ENCODE measurements at places on chromosomes 2 and 18. TPM values are rescaled to one million over a fixed set of nuclear protein-coding genes. Genes with fewer than 3 reads are reported as not detected.

DNA sequence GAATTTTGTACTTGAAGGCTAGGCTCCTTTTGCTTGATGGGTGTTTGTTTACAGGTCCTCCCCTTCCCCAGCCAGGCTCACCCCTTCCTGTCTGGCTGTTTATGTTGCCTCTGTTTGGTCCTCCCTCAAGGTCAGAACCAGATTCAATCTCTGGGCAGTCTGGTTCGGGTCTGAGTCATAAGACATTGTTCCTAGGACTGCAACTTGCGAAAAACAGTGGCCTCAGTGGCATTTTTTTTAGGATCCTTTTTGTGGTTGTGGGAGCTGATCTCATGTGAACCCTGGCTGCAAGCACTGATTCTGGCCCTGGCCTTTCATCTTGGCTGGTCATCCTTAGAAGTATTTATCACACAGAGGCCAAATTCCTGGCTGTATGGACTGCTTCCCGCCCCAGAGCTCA lies 370.4 kb downstream of the CLIP4 start:
- DNase-seq, result no peak
- no peak overlapping the region for H3K27ac ChIP-seq
- H3K4me1 ChIP-seq, result no peaks in the 10 kb centered on the region
- no peaks in the 10 kb centered on the region for H3K36me3 ChIP-seq
- H3K27me3 ChIP-seq, result no peaks in the 10 kb centered on the region

GRCh38 chr2:191675807-191676721 lies 1.9 kb upstream of the NABP1 start:
- H3K27me3 ChIP-seq, result no peaks in the 10 kb centered on the region
- H3K4me1 ChIP-seq, result peaks cover 10% of the 10 kb centered on the region
- no peaks in the 10 kb centered on the region for H3K36me3 ChIP-seq
- H3K4me3 ChIP-seq, result no peak overlapping the region
- H3K27ac ChIP-seq, result no peak overlapping the region

GRCh38 chr2:81551040-81551634 lies 1246.6 kb upstream of the LRRTM1 start:
- no peaks in the 10 kb centered on the region for H3K27me3 ChIP-seq
- H3K27ac ChIP-seq, result no peak overlapping the region
- H3K36me3 ChIP-seq, result no peaks in the 10 kb centered on the region
- H3K4me1 ChIP-seq, result no peaks in the 10 kb centered on the region
- no peak for DNase-seq
- no peak overlapping the region for H3K4me3 ChIP-seq

DNA sequence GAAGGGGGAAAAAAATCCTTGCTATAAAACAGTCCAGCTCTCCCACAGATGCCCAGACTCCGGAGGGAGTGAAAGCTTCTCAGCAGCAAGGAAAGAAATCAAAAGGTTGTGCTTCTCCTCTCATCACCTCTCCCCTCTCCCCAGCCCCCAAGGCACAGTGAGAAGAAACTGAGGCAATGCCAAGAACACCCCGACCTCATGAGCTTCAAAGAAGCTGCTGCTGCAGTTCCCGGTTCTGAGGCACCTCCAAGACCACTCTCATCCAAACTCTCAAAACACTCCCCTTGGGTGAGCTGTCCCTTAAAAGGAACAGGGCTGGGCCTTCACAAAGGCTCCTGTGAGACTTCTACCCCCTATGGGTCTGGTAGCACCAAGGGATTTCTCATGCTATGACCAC lies 62.0 kb upstream of the KLF7 start:
- DNase-seq, result no peak
- no peaks in the 10 kb centered on the region for H3K36me3 ChIP-seq

DNA sequence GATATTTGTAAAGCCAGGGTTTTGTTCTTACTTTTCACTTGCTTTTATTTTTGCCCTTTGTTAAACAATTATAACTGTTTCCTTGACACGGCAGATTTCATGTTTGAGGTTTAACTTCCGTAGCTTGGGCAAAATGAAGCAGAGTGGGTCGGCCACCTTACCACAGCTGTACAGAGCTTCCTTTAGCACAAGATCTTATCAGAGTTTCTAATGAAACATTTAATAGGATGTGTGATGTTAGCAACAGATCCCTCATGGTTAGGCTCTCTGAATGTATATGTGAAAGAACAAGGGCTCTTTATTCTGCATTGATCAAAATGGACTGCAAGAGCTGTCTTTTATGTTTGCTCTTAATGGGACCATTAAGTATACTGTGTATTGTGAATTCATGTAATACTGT lies 22.3 kb downstream of the RNF125 start:
- no peaks in the 10 kb centered on the region for H3K27me3 ChIP-seq
- H3K4me1 ChIP-seq, result peaks cover 6% of the 10 kb centered on the region
- no peak overlapping the region for H3K4me3 ChIP-seq
- H3K36me3 ChIP-seq, result peaks cover 13% of the 10 kb centered on the region
- peak; percentile 55 for DNase-seq

- H3K27me3 ChIP-seq, result no peaks in the 10 kb centered on the region
- no peak overlapping the region for H3K27ac ChIP-seq
- no peaks in the 10 kb centered on the region for H3K36me3 ChIP-seq
- no peak overlapping the region for H3K4me3 ChIP-seq
- no peak for DNase-seq
- no peaks in the 10 kb centered on the region for H3K4me1 ChIP-seq
Measured at GRCh38 chr18:313931-314330, 46.1 kb upstream of the THOC1 start.

GRCh38 chr2:230124757-230125431 lies 56.2 kb upstream of the SLC16A14 start:
- H3K36me3 ChIP-seq, result no peaks in the 10 kb centered on the region
- peak; percentile 30 for DNase-seq
- no peaks in the 10 kb centered on the region for H3K27me3 ChIP-seq
- no peak overlapping the region for H3K4me3 ChIP-seq

GRCh38 chr2:167953776-167954175 lies 293.6 kb downstream of the STK39 start:
- H3K27me3 ChIP-seq, result no peaks in the 10 kb centered on the region
- H3K36me3 ChIP-seq, result peaks cover 4% of the 10 kb centered on the region
- no peak overlapping the region for H3K27ac ChIP-seq
- no peak for DNase-seq
- no peak overlapping the region for H3K4me3 ChIP-seq

- no peaks in the 10 kb centered on the region for H3K4me1 ChIP-seq
- no peaks in the 10 kb centered on the region for H3K36me3 ChIP-seq
- H3K4me3 ChIP-seq, result no peak overlapping the region
- H3K27ac ChIP-seq, result no peak overlapping the region
- peaks cover 34% of the 10 kb centered on the region for H3K27me3 ChIP-seq
Measured at GRCh38 chr2:26921323-26921722, 49.1 kb upstream of the MAPRE3 start.

DNA sequence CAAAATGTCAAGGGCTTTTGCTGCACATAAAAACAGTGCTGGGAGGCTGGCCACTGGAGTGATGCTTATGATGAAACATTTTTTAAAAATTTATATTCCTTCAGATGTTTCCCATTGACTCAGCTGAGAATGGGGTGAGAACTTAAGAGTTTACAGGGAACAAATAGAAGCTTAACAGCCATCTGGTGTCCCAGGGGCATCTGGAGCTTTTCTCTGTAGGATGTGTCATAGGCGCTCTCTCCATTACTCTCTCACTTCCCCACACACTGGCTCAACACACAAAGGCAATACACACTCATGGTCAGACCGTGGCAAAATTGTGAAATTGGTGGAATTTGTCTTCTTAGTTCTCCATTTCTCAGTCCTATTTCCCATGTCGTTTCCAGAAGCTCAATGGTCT lies 783.1 kb upstream of the LRRTM1 start:
- no peaks in the 10 kb centered on the region for H3K27me3 ChIP-seq
- no peaks in the 10 kb centered on the region for H3K4me1 ChIP-seq
- DNase-seq, result no peak
- H3K36me3 ChIP-seq, result no peaks in the 10 kb centered on the region
- H3K27ac ChIP-seq, result no peak overlapping the region

ADCYAP1 gene
- total RNA-seq, result not detected

TMEM247 gene
- total RNA-seq, result not detected
